Endothelial cell (in vitro differentiated cells): ENCODE measurements at places on chromosomes 12 and 14. TPM values are rescaled to one million over a fixed set of nuclear protein-coding genes. Genes with fewer than 3 reads are reported as not detected.
A peak's percentile ranks its signal among the peaks of the same experiment; 100 is the strongest.

The DENND5B gene
- 20.0 TPM for total RNA-seq

The IQSEC3 gene
- 13.2 TPM for total RNA-seq

DNA sequence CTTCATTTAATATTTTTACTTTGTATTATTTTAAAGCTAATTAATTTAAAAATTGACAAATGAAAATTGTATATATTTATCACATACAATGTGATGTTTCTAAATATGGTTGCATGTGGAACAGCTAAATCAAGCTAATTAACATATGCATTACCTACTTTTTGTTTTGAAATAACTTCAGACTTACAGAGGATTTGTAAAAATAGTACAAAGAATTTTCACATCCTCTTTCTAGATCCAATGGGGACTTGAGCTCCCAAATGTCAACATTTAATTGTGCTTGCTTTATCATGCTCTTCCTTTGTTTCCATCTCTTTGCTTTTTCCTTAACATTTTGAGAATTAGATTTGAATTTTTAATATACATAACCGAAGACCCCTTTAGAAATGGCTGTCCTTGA lies 6.6 kb downstream of the DCD start:
- DNase-seq: no peak

DNA sequence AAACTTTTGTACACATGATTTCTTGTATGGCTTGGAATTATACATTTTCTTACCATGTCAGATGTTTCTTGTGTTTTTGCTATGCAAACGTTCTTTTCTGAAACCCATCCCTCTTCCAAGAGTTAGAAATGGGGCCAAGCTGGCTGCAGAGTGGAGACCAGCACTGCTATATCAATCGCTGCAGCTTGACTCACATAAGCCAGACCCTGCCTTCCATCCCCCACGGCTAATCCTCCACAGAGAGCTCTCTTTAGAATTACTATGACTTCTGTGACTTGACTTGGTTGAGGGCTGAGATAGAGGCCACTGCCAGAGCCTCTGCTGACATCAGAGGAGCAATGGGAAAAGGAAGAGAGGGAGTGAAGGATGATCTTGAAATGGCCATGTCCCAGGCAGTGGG lies 147.9 kb downstream of the DACT1 start:
- no peak for DNase-seq

GRCh38 chr12:117968826-117969659 lies at the start of gene KSR2:
Gene KSR2, minus strand, starts transcription at chr12:117968990. Its CDS starts 735 bp downstream, at chr12:117968255.
- peak; percentile 57 for DNase-seq

DNA sequence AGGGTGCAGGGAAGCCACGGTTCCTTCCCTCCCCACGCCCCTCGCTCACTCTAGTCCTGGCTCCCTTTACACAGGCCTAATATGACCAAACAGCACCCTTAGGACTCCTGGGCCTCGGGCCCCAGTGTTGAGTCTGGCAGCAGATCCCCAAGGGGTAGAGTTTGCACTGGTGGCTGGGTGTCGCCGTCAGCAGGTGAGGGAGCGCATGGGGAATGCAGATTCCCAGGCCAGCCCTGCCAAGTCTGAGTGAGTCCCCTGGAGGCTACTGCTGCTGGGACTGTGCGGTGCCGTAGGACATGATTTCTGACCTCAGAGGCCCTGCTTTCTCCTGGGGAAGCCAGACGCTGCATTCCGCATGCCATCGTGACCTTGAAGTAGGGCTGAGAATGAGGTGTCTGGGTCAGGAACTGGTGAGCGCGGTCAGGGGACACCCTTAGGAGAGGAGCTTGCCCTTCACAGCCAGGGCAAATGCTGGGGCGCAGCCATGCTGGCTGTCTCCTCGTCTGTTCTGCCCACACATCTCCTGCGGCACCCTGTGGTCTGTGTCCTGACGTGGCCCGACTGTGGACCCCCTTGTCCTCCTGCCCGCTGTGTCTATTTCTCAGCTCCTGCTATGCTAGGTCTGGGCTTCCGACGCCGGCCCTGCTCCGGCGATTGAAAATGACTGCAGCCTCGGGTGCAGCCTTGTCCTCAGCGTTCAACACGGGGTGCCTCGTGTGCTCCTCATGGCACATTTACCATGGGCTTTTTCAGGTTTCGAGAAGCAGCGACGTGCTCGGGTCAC lies 37.6 kb upstream of the PRMT8 start:
- no peak for DNase-seq

The MMP17 gene
- 6.3 TPM for total RNA-seq

The RIMBP2 gene
- 1.4 TPM for total RNA-seq

The TMEM253 gene
- 0.90 TPM for total RNA-seq

DNA sequence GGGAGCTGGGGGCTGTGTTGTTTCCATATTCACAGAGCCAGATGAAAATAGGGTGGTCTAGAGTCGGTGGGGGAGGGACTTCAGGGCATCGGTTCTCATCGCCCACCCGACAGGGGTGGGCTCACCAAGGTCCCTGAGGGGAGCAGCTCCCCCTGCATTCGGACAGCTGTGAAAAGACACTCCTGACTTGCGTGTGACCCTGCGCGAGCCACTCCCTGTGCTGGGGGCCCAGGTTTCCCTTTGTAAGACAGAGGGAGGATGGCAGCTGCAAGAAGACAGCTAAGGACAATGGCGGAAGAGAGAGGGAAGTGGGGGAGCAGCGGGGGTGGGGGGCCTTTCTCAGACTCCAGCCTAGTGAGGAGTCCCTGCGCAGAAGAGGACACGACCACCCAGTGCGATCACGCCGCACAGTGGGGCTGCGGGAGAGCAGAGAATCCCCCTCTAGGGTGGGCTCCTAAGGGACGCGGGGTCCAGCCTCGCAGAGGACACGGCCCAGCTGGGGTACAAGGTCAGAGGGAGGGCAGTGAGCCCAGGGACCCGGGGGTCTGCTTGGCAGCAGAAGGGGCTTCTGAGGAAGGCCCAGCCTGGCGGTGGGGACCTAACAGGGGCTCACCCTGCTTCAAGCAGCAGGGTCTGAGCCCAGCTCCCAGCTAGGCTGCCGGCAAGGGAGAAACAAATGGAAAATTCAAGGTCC lies 326.9 kb upstream of the DIO3 start:
- no peak for DNase-seq

The LAG3 gene
- 7.6 TPM for total RNA-seq

GRCh38 chr14:69682136-69682535 lies 70.7 kb downstream of the SUSD6 start:
- DNase-seq: no peak

GRCh38 chr14:51293149-51293911 lies 53.3 kb downstream of the TMX1 start:
- DNase-seq: no peak

The ABHD12B gene
- total RNA-seq: 2.7 TPM
